Amygdala (tissue), 56 donors: ENCODE measurements at places on chromosomes 12 and 14.

DNA sequence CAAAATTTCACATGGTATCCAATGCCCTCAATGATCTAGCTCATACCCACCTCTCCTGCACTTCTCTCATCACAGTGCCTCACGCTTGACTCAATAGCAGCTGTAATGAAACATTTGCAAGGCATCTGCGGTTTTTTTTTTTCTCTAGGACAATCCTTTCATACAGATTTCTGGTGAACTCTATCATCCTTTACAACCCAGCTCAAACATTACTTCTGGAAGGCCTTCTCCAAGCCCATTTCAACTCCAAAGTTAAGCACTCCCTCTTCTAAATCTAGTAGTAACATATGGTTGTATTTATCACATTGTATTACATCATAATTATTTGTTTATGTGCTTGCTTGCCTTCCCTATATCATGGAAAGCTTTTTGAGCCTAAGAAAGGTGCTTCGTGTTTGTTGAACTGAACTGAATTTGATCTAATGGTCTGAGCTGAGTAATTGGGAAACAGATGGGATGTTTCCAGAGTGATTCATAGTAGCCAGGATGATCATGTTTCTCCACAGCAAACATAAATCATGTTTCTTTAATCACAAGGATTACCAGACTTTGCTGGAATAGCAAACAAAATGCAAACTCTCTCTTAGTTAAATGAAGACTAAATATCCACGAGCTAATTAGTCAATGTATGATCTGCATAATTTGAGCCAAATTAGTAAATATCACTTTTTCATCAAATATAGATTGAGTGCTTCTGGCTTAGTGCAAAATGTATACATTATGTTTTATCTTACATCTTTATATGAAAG, 14.3 kb downstream of the CFL2 start:
- no peak for DNase-seq

DNA sequence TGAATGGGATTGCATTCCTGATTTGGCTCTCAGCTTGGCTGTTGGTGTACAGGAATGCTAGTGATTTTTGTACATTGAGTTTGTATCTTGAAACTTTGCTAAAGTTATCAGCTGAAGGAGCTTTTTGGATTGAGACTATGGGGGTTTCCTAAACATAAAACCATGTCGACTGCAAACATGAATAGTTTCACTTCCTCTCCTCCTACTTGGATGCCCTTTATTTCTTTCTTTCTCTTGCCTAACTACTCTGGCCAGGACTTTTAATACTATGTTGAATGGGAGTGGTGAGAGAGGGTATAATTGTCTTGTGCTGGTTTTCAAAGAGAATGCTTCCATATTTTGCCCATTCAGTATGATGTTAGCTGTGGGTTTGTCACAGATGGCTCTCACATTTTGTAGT, 141.5 kb downstream of the CEP83 start:
- DNase-seq, result no peak

DNA sequence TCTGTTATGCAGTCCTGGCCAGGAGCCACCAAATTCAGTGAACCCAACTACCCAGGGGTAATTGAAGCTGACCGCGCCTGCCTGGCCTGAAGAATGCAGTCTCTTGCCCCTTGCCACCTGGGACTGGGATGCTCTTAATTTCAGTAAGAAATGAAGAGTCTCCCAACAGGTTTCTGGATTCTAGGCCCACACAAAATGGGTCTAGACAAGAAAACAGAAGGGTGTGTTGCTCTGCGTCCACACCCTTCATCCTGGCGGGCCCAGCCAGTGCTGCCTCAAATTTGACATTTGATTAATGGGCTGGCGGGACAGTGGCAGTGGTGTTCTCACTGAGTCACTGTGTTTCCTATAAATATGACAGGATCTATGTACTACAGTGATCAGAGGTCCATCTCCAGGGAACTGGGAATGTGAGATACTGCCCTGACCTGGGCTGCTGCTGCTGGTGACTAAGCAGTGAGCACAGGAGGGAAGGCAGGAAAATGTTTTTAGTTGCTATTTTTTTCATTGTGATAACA, 6.5 kb downstream of the TMEM253 start:
- DNase-seq, result no peak

- no peak for DNase-seq
These were observed 68.0 kb downstream of the PDE3A start for GRCh38 chr12:20436316-20436715.

DNA sequence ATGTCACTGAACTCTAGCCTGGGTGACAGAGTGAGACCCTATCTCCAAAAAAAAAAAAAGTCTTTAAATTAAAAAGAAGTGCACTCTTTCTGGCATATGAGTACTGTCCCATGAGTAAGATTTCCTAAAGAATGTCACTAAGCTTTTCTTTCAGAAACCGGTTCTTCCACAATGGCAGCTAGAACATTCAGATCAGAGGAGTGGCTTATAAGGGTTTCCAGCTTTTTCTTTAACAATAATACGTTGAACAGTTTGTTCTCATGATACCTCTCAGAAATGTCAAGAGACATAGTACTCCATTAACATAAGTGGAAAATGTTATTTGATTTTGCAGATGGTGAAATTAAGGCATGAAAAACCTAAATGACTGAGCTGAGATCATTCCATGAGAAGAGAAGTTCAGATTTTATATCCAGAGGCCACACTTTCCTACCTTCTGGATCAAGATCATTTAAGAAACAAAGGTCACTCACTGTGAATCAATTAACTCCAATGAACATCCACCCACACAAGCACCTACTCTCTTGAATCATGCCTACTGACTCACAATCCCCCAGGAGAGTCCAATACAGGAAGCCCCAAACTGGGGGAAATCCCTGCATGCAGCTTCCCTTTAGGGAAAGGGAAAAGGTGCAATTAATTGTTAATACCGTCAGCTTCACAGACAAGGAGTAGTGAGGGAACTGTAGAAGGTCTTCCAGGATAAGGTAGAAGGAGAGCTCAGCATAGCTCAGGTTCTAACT, 86.9 kb downstream of the SPTSSA start:
- no peak for DNase-seq

DNA sequence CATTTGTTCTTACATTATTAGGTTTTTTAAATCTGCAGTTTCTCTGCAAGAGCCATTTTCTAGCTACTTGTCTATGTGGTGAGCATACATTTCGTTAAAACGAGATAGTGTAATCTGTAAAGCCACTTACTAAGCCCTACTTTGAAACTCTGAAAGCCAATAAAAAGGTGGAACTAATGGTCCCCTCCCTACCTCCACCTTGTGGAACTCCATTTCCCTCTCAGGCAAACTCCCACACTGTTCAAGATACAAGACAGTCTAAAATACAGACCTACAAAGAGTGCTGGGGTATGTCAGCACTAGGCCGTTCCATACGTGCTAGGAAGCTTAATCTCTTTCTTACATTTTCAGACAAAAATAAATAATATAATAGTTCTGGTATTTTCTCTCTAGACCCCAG, 74.1 kb downstream of the DUSP6 start:
- no peak for DNase-seq

DNA sequence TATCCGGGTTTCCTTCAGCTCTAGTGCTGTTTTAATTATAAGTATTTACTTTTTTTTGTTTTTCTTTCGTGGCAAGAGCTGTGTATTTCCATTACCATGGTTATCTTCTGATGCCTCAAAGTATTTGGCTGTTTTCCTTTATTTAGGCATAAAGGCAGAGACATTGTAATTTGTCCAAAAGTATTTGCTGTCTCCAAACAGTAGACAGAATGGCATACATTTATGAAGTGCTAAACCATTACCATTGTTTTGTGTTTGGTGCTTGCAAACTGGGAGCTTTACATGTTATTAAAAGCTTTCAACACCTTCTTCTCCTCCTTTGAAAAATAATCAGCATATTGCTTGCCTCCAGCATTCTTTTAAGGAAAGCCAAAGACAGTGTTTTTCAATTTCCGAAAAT, 46.3 kb downstream of the FLRT2 start:
- DNase-seq, result no peak

DNA sequence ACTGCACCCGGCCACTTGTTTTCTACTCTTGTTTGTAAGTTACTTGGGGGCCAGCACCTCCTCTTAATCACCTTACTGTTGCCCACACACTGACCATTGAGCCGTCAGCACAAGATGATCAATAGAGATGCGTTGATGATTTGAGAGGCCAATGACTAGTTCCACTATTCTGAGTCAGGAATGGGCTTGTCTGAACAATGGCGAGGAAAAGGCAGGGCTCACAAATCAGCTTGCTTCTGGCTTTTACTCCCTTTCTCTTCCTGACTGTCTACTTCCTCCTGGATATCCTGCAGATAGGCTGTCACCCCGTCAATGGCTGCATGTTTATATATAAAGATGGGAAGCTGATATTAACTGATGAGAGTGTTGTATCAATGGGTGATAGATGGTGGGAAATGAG, 29.1 kb upstream of the HDAC7 start:
- no peak for DNase-seq

DNA sequence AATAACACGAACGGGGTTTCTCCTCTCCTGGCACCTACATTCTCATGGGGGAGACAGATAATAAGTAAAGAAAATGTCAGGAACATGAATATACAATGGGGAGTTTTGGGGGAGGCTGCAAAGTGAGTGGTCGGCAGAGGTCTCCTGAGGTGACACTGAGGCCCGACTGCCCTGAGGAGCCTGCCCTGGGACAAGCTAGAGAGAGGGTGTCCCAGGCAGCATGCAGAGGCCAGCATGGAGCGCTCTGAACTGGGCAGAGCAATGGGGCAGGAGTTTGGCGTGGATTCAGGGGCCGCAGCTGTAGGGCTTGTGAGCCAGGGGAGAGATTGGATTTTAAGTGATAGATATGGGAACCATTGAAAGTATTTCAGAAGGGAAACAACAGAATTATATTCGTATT, 320.5 kb downstream of the CACNA1C start:
- no peak for DNase-seq

DNA sequence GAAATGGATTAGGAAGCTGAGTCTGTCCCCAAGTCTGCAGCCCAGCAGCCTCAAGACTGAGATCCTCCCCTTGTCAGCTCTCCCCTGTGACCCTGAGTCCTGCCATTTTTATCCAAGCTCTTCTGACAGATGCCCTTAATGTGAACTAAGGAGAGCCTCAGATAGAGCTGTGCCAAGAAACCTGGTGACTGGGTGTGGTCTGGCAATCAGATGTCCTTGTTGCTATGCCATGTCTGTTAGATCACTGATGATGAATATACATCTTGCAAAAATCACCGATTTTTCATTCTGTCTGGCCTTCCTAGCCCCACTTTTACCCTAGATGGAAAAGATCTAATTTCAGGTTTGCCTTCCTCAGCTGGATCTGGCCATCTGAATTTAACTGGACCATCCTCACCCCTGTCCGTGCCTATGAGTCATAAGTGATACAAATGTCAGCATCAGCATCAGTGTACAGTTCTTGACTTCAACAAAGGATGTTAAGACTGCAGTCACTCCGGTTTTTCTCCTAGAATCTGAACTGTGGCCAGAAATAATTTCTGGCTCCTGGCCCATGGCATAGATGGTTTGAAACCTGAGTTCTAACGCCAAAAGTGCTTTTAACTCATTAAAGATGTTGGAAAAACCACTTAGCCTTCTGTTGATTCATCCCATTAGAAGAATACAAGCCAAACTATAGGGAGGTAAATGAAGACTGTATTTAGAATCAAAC, 61.2 kb upstream of the GRIP1 start:
- no peak for DNase-seq

- DNase-seq, result no peak
These were observed 11.8 kb downstream of the CCDC92 start for GRCh38 chr12:123960856-123961255.

DNA sequence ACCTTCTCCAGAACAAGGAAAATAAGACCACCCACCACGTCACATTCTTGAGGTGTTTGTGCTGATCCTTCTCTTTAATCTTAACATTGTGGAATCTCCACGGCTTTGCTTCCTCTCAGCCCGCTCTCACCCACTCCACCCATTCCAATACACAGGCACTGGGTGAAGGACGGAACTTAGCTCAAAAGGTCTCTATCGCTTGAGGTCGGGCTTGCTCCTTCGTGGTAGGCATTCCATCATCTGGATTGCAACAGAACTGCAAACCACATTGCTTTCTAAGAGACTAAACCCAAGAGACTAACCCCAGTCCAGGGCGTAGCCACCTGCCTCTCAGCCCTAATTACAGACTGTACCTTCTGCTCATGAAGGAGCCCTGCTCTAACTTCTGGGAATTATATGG, 24.0 kb upstream of the MDM2 start:
- no peak for DNase-seq

DNA sequence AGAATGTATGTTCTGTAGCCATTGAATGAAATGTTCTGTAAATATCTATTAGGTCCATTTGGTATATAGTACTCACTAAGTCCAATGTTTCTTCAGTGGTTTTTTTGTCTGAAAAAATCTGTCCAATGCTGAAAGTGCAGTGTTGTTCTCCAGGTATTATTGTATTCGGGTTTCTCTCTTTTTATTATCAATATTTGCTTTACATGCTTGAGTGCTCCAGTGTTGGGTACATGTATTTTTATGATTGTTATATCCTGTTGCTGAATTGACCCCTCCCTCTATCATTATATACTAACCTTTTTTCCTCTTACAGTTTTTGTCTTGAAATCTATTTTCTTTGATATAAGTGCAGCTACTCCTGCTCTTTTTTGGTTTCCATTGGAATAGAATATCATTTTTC, 382.2 kb downstream of the CCER1 start:
- DNase-seq, result no peak

GRCh38 chr14:92175811-92176210, 54.0 kb downstream of the CPSF2 start:
- DNase-seq, result no peak

DNA sequence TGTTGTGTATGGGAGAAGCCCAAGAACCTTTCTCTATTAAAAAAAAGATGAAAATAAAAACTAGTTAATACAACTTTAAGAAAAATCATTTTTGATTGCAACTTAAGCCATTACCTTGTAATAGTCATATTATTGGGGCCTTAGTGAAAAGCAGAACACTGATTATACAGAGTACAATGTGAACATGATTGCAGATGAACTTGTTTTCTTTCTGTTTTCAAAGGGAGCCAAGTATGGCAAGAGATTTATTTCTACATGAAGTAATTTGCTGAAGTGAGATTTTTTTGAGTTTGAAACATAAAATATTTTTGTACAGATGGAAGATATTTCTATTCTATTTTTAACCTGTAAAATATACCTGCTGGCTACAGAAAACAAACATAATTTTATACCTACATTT, 104.9 kb downstream of the GPR135 start:
- DNase-seq, result no peak

- DNase-seq, result no peak
These were observed 292.3 kb downstream of the AACS start for GRCh38 chr12:125357561-125357960.

DNA sequence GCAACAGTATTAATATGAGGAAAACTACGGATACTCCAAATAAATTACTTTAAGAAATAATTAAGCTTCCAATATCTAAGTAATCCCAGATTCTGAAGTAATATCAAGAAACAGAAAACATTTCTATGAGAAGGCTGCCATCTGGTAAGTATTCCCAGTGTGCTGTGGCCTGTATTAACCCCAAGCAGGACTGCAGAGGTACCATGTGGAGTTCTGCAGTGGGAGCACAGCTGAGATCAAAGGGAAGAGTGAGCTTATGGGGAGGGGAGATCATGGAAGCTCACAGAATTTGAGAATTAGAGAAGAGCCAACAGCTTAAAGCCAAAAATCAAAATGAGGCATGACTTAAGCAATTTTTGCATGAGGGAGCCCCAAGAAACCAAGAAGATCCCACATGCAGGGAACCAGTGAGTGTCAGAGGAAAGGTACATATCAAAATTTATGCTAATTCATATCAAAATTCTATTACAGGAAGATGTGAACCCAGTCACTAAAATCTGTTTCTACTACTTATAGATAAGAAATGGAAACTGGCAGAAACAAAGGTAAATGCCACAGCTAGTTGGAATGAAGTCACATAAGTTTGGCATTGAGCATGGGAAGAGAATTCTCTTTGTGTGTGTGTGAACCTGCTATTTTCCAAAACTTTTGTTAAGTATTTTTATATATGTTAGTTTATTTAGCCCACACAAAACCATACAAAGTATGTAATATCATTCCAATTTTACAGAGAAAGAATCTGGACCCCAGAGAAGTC, 62.6 kb upstream of the KITLG start:
- DNase-seq, result no peak
